ENCODE measurements at places on chromosomes 11 and 22.

DNA sequence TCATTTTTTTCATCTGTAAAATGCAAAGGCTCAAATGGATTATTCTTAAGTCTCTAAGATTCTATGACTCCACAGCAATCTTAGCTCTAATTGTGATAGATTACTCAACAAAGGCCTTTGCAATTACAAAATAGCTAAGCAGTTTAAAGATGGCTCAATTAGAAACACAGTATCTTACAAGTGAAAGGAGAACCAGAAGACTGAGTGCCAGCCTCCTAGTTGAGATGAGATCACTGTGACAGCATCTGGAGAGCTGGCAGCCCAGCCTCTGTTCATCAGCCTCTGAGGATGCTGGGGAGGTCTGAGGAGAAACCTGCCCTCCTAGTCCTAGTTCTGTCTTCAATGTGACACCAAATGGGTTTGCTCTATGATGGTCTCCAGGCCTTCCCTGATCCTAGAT is 158.4 kb upstream of the NARS2 start:
- DNase-seq = no peak

DNA sequence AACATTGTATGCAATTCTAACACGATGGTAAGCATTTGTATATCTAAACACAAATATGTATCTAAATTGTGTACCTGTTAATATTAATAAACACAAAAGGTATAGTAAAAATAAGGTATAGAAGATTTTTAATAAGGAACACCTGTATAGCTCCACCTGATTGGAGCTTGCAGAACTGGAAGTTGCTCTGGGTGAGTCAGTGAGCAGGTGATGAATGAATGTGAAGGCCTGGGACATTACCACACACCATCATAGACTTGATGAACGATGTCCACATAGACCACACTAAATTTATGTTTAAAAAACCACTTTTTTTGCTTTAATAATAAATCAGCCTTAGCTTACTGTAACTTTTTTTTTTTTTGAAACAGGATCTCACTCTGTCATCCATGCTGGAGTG is 97.6 kb upstream of the CLMP start:
- no peak for DNase-seq

GRCh38 chr22:39820256-39820655 is 73.3 kb downstream of the ENTHD1 start:
- no peak for DNase-seq

DNA sequence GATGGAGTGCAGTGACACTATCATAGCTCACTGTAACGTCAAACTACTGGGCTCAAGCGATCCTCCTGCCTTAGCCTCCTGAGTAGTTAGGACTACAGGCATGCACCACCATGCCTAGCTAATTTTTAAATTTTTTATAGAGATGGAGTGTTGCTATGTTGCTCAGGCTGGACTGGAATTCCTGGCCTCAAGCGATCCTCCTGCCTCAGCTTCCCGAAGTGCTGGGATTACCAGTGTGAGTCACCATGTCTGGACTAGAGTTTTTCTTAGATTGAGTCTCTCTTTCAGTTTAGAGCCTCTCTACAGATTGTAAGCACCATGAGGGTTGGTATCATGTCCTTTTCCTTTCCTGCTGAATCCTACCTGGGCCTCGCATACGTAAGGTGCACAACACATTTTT is 57.3 kb upstream of the ALKBH3 start:
- no peak for DNase-seq

DNA sequence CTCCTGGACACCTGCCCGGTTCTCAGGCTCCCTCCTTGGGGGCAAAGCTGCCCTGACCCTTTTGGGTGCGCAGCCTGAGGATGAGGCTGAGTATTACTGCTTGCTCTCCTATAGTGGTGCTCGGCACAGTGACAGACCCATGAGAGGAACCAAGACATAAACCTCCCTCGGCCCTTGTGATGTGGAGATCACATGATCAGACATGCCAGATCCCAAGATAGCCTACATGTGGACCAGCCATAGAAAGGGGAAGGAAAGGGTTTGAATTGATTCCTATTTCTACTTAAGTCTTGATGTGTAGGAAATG is 125.3 kb downstream of the VPREB1 start:
- DNase-seq = no peak

DNA sequence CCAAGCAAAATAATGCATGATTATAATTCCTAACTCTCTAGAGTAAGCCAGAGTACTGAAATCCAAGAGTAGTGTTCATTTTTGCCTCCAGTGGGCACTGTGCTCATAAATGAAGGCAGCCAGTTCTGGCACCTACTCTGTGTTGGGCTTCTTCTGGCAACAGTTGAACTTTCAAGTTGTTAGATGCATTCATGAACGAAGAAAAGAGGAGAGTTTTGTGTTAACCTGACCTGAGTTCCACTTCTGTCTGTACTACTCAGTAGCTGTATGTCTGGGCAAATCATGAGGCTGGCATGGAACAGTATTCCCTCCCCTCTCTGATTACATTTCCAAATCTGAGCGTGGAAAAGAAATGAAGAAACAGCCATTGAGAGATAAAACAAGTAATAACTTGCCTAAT is 20.3 kb upstream of the TENM4 start:
- no peak for DNase-seq

DNA sequence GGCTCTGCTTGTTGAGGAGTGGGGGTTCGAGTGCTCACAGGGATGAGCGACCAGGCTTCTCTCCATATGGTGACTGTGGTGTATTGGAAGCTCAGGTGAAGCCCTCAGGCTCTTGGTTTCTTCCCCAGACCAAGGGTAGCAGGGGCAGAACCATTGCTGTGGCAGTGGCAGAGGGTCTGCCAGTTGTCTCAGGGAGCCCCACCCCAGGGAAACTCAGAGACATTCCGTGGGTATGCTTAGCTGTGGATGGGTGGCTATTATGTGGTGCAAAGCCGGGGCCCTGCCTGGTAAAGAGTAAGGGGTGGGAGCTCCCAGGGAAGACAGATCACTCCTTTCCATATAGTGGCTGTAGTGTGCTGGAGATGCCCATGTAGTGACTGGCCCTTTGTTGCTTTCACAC is 167.8 kb downstream of the DLG2 start:
- DNase-seq = no peak

DNA sequence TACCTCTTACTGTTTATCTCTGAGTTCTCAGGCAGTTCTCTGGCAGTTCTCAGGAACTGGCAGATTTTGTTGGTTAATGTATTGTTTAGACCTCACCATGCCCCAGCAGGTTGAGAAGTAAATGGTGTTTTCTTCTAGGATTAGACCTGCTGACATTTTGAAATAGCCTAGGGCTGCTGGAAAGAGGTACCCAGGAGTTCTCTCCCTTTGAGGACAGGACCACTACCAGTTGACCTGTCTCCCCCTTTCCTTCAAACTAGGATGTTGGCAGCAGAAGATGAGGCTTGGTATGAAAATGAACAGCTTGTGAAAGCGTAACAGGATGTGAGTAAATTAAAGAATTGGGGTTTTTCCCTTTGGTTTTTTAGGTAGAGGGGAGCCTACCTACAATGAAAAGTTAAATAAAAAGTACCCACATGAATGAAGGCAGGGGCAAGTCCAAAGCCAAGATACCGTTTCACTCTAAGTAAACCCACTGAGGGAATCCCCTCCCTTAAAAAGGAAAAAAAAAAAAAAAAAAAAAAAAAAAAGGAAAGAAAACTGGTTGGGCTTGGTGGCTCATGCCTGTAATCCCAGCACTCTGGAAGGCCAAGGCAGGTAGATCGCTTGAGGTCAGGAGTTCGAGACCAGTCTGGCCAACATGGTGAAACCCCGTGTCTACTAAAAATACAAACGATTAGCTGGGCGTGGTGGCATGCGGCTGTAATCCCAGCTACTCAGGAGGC is 96.2 kb downstream of the PDHX start:
- DNase-seq = no peak

- DNase-seq = no peak
Observed at GRCh38 chr11:130449310-130449990, 1.0 kb downstream of the ADAMTS15 start.

GRCh38 chr22:38108561-38109319 is 1.7 kb downstream of the BAIAP2L2 start:
- no peak for DNase-seq

DNA sequence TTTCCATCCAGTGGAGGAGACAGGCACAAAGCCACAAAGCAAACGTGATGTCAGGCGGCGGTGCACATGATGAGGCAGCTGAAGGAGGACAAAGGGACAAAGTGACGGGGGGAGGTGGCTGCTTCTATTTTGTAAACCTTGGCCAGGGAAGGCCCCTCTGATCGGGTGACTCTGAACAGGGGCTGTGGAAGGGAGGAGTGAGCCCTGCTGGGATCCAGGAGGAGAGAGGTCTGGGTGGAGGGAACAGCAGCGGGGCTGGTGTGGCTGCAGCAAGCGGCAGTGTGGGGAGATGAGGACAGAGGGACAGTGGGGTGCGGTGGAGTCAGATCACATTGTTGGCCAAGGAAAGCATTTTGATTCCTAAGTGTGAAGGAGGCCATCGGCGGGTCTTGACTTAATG is 36.7 kb downstream of the SHISAL1 start:
- no peak for DNase-seq

- no peak for DNase-seq
Observed at GRCh38 chr11:82906236-82906635, 4.7 kb downstream of the DDIAS start.

- no peak for DNase-seq
Observed at GRCh38 chr22:18888115-18888514, 18.0 kb upstream of the DGCR6 start.

DNA sequence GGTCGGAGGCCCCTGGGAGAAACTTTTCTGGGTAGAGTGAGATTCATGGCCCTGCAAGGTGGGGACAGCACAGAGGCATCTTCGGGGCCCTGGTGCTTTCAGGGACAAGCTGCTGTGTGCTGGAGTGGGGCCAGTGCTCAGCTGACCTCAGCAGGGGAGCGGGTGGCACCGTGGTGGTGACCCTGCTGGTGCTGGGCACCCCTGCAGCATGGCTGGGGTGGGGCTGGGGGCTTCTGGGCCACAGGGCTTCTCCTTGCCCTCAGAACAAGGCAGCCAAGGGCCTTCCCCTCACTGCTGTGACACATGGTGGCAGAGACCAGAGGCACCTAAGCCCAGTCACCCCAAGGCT is 24.9 kb upstream of the GNB1L start:
- no peak for DNase-seq

GRCh38 chr11:45166604-45166897 is 20.1 kb downstream of the PRDM11 start:
- DNase-seq = no peak

- DNase-seq = no peak
Observed at GRCh38 chr11:79025097-79025496, 415.7 kb downstream of the TENM4 start.

- DNase-seq = no peak
Observed at GRCh38 chr11:86124251-86125233, 55.7 kb upstream of the PICALM start.

- DNase-seq = no peak
Observed at GRCh38 chr11:37532271-37532670, 934.2 kb upstream of the RAG2 start.

DNA sequence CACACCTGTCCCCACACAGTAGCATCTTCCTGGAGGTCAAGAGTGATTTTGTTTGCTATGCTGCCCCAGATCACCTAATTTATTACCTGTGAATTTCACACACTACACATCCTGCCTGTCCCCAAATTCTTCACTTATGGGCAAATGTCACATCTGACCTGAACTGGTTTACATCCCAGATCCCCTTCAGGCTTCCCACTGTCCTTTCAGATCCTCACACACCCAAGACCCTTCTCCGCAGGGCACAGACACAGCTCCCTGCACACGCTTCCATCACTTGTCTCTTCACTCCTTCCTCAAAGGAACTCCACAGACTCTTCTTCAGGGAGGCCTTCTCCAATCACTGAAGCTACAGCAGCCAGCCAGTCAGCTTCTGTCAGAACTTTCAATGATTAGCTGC is 118.7 kb upstream of the IGLL5 start:
- DNase-seq = no peak

- no peak for DNase-seq
Observed at GRCh38 chr22:36177160-36177559, 16.6 kb upstream of the APOL3 start.

DNA sequence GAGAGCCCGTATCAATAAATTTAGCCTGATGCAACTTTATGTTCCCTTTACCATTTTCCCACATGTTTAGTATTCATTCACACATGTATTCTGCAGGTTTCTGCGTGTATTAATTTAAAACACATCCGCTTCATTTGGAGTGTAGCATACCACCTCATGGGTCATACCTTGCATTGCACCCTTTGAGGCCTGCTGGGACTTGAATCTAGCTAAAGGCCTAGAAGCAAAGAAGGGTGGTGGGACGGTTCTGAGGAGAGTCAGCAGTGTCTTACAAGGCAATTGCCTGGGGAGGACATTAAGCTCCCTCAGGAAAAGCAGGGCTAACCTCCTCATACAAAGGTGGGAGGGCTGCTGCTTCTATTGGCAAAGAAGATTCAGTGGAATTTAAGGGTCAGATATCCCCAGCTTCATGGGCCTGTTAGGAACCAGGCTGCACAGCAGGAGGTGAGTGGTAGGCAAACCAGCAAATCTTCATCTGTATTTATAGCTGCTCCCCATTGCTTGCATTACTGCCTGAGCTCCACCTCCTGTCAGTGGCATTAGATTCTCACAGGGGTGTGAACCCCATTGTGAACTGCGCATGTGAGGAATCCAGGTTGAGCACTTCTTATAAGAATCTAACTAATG is 15.9 kb upstream of the SNX19 start:
- DNase-seq = no peak

DNA sequence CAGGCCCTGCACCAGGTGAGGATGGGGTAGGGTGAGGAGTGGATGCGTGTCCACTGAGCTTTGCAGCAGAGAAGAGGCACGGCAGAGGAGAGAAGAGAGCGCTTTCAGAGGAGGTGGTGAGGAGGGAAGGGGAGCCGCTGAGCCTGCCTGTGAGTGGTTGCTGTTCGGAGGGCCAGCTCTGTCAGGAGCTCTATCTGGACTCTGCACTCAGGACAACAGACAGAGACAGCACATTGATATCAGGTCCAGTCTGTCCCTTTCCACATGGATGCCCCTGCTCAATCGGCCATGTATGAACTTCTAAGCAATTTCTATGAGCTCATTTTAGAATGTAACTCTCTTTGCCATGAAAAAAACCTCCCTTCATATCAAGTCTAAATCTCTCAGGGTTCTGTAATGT is 158.6 kb downstream of the KIRREL3 start:
- DNase-seq = no peak

GRCh38 chr11:105155679-105156078 is 16.1 kb upstream of the CARD18 start:
- no peak for DNase-seq

DNA sequence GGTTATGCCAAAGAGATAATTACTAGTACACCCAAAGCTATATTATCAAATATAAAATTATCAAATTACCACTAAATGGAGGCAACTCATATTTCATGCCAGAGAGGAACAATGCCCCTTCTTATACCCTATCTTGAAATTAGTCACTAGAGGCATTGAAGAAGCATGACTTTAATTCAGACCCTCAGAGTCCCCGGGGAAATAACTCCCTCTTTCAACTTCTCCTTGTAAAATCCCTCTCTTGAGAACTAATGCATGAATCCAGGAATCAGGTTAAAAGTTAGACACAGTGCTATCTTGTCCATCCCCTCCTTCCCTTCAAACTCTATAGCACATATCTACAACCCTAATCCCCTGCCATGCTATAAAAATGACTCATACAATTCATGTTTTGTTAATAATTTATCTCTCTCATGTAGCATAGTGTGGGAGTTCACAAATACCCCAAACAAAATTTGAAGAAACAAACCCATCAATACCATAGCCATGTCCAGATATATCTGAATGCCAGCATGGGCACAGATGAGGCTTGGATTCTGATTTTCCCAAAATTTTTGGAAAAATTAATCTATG is 665.4 kb downstream of the KCNA4 start:
- no peak for DNase-seq

GRCh38 chr11:65576232-65576866 is 496 bp downstream of the EHBP1L1 start:
- no peak for DNase-seq

All from CD4-positive, alpha-beta T cell treated with Interleukin-17A for 4 hours (primary cell).